ENCODE measurements at places on chromosomes 7 and 10.

- no peak for DNase-seq
Observed at GRCh38 chr10:89392974-89393373, 551 bp downstream of the IFIT1 start.

GRCh38 chr10:46516660-46517416 lies 39.6 kb downstream of the GPRIN2 start:
- DNase-seq, result no peak

GRCh38 chr7:93245525-93246432 lies 13.6 kb downstream of the VPS50 start:
- no peak for DNase-seq

DNA sequence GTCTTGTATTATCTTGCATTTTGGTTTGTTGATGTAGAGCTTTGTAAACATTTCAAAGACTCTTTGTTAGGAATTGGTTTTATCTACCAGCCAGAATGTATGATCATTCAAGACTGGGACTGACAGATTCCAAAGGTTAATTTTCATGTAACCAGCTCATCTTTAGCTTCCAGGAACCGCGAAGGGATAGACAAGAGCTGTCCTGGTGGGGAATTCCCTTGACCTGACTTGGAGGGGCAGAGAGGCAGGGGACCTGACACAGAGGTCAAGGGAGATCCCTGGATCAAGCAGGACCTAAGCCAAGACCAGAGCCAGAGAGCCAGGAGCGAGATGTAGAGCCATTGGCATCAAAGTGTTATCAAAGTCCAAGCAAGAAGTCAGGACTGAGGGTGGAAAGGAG lies 6.6 kb upstream of the LOXL4 start:
- DNase-seq, result no peak

GRCh38 chr10:111150691-111151090 lies 73.9 kb downstream of the ADRA2A start:
- no peak for DNase-seq

- no peak for DNase-seq
Observed at GRCh38 chr10:69901628-69902505, 100.2 kb downstream of the COL13A1 start.

DNA sequence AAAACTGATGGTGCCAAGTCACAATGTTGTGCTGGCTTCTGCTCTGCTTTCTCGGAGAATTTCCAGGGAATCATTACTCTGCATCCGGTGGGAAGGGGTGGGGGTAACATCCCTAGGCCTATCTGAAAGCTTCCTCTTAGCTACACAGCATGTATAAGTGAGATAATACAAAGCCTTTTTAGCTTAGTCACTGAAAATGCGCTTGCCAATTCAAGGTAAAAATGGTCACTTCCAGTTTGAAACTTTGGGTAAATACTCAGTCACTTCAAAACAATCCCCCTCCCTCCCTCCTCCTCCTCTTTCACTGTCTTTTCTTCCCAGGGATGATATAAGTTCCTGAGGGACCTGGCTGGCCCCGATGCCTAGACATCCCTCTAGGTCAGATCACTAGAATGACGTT lies 57.3 kb upstream of the APBB1IP start:
- DNase-seq, result no peak

DNA sequence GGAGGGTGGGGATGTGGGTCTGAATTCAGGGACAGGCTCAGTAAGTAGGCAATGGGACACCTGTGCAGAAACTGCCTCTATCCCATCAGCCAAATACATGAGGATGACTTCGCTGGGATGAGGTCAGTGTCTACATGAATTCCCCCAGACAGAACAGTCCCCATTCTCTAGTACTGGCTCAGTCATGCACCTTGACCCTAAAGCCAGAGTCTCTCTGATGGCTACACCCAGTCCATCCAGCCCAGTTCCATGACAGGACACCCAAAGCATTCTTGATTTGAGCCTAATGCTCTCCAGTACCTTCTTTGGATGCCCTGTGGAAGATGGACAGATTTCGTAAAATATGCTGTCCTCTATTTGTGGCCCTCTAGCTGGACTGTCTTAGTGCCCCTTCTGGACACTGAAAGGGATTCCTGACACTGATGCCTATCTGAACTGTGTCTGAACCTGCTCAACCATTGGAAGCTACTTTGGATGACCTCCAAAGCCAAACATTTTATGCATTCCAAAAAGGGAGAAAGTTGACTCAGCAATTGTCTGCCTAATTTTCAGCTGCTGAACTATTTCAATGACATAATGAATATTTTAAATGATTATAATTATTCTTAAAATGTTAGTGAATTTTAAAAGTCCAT lies 14.6 kb downstream of the SFRP4 start:
- DNase-seq, result no peak

DNA sequence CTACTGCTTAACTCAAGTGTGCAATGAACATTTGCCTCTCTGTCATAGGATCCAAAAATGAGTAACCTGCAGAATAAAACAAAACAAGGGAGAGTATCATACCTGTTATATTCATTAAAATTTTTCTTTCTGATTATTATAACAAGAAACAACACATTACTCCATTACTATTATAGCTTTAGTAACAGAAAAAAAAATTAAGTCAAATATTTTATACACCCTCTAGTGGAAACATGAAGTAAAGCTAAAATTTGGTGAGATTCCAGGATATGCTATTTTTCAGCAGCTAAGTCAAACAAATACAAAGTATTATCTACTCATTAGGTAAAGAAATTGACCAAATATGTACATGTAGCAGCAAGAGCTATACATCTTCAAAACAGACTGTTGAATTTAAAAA lies 56.3 kb downstream of the PDZD8 start:
- no peak for DNase-seq

DNA sequence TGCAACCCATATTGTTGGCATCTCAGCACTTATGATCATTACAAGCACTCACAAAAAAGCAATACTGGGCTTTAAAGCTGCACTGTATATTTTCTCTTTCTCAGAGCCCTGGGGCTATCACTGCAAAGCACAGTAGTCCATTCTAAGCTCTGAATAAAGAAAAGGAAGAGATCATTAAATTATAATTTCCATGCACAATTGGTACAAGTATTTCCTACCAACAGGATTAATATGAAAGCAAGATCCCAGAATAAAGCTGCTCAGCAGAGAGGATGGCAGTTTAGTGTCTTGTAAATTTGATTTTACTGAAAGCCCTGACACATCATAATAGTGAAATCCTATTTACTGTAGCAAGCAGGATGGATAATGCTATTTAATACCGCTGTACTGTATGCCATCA lies 205.3 kb downstream of the CHCHD3 start:
- no peak for DNase-seq

DNA sequence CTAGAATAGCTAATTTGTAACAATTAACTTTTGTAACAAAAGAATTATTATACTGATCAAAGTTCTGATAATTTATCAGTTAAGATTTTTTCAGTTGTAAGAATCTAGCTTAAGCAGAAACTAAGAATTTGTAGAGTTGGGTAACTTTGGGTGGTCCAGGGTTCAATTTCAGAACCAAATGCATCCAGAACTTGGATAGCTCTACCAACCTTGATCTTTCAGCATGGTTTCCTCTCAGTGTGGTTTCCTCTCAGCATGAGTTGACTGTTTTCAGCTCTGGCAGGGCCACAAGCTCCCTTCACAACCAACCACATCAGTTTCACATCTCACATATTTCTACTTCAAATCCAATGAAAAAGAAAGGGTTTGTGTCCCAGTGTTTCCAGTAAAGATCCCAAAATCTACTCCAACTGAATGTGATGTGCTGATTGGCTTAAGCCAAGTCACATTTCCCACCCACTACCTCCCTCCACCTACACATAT lies 3.3 kb upstream of the FAS start:
- no peak for DNase-seq

- DNase-seq, result no peak
Observed at GRCh38 chr10:117741524-117741923, 199.0 kb downstream of the EMX2 start.

- no peak for DNase-seq
Observed at GRCh38 chr10:20059084-20059835, 243.0 kb downstream of the PLXDC2 start.

DNA sequence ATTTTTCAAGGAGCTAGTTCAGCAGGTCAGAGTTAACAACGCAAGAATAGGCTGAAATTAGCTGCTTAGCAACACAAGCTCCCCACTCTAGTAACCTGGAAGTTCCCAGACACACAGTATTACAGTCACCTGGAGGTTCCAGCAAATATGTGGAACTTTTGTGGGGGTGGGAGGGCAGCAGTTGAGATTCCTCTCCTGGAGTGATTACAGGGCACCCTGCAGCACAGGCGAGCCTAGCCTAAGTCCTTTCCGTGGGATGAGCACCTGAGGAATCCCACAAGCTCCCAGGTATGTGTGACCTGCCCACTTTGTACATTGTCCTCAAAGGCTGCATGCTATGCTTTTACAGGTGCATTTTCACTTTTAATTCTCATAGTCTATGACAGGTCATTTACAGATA lies 13.6 kb downstream of the TPK1 start:
- DNase-seq, result no peak

DNA sequence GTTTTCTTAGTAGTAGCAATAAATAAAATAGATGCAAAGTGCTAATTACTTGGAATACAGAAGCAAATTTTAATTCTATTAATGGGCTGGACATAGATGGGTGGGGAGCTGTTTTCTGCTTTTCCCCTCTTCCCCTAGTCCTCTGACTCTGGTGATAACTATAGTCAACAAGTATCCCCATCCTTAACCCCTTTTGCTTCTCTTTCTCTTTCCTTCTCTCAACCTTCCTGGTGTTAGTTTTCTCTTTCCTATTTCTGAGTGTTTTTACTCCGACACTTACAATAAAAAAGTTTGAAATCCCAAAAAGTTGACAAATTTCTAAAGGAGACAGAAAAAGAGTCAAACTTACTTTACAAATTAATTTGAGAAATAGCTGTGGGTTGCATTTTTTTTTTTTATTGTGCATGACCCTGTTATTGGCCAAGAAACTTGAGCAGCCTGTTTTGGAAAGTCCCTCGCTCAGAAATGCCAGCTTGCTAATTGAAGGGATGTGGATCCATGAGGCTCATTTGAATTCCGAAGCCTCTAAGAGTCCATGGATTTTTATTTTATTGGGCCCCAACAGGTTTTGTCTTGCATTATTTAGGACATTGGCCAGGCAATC lies 2.4 kb downstream of the FAS start:
- no peak for DNase-seq

DNA sequence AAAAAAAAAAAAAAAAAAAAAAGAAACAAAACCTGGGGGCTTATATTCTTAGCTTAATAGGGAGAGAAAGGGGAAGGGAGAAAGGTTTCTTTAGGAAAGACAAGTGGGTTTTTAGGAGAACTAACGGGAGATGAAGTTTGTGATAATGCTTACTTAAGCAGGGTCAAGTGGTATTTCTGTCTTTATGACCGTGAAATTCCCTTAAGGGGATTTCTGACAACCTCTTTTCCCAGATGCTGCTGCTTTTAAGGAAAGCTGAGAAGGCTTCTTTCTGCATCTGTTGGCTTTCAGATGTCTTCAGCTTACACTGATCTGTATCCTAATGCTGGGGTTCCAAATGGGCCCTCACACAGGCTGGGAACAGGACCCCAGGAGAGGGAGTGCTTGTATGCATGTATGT lies 42.6 kb downstream of the ADAMTS14 start:
- DNase-seq, result no peak

DNA sequence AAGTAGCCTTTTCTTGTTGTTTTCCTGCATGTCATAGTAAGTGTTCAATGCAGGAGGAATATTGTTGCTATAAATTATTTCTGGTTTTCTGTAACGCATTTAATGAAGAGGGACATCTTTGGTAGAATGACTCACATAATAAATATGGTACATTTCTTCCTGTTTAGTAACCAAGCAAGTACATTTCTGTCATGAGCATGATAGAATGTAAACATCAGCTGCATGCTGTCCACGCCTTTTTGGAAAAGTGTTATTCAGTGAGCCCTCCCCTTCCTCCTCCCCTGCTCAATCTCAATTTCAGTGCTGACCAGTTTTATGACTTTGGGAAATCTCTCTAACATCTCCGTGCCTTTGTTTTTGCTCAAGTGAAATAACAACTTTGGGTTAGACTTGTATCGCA lies 664.0 kb downstream of the XPNPEP1 start:
- no peak for DNase-seq

DNA sequence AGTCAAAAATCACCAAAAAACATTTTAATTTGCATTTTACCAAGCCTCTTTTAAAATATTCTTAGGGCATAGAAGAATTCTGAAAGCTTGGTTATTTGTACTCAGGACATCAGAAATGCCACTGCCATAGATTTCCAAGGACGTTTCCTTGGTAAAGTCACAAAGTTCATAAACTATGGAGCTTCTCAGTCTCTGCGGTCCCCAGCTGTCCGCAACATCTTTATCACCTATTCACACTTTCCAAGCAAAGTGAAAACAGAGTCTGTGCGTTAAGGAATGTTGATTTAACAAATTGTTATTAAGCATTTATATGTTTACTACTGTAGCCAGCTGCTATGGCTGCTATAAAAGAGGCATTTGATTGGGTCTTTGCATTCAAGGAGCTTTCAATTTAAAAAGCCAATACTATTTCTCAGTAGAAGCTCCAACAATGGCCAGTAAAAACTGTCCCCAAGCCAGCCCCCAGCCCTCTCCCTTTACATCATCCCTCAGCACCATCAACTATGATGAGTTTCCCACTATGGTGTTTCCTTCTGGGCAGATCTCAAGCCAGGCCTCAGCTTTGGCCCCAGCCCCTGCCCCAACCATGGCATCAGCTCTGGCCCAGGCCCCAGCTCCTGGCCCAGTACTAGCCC lies 36.8 kb downstream of the CADPS2 start:
- DNase-seq, result no peak

DNA sequence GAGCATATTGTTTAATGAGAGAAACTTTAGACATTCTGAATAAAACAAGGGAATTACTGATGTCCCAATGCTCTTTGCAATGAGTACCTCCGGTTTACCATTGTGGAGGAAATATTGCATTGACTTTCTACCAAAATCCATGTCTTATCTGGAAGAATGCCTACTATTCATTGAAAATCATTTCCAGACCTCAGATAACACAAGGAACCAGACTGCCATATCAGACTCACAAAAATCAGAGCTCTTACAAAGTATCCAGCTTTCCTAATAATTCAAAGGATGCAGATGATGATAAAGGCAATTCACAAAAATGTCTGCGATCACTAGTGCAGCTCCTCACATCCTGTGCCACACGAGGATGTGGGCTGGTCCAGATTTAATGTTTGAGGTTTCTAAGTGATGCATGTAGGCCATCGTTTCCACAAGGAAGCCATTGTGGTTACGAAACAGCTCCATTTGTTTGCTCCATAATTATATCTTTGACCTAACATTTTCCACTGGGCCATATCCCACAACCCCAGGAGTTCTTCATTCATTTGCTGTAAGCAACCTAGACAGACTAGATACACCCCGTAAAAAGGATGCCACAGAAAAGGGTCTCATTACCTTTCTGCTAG lies 831.1 kb upstream of the C7orf33 start:
- no peak for DNase-seq

GRCh38 chr7:96869538-96869937 lies 135.8 kb upstream of the DLX6 start:
- no peak for DNase-seq

Data from stimulated activated CD8-positive, alpha-beta memory T cell treated with anti-CD3 and anti-CD28 coated beads, Interleukin-4, amount 100 ng/mL, for 4 hours (primary cell).